Aortic smooth muscle cell (primary cell): ENCODE measurements at places on chromosomes 7 and 10. TPM values are rescaled to one million over a fixed set of nuclear protein-coding genes. Genes with fewer than 3 reads are reported as not detected.

Gene EBF3
- total RNA-seq: 0.81 and 1.7 TPM in 2 replicates

Gene CC2D2B
- 0.06 and 0.13 TPM in 2 replicates for total RNA-seq

Gene MSRB2
- total RNA-seq: 14.1 and 15.0 TPM in 2 replicates

Gene LRRC18
- total RNA-seq: not detected in 2 replicates

Gene DENND2A
- 13.1 and 22.2 TPM in 2 replicates for total RNA-seq
